ENCODE measurements at places on chromosomes 5 and 9. TPM values are rescaled to one million over a fixed set of nuclear protein-coding genes. Genes with fewer than 3 reads are reported as not detected.

- peak; percentile 36 for DNase-seq
These were observed 938 bp downstream of the NINJ1 start for GRCh38 chr9:93132946-93133680.

- DNase-seq, result no peak
These were observed 59.3 kb downstream of the RALGPS1 start for GRCh38 chr9:126973651-126974529.

- peak; percentile 35 for DNase-seq
These were observed 289.4 kb upstream of the DAB2 start for GRCh38 chr5:39714036-39714698.

GRCh38 chr5:134206627-134207160, 19.2 kb downstream of the PPP2CA start:
- DNase-seq, result no peak

DNA sequence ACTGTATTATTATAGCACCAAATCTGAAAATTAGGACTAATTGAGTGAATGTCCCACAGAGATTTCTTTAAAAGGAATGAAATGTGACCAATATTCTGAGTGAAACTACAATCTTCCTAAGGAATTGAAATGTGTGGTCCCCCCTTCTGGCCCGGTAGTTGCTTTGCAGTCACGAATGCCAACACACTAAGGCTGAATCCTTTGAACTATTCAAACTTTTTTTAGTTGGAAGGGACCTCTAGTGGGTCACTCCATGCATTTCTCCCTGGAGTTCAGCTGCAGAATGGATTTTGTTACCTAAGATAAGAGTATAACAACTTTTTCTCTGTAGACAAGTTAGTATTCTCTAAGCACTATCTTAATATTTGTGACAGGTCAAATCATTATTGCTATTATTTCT, 2.8 kb downstream of the CDH6 start:
- no peak for DNase-seq

GRCh38 chr9:129633848-129634247, 7.9 kb downstream of the NTMT1 start:
- no peak for DNase-seq

DNA sequence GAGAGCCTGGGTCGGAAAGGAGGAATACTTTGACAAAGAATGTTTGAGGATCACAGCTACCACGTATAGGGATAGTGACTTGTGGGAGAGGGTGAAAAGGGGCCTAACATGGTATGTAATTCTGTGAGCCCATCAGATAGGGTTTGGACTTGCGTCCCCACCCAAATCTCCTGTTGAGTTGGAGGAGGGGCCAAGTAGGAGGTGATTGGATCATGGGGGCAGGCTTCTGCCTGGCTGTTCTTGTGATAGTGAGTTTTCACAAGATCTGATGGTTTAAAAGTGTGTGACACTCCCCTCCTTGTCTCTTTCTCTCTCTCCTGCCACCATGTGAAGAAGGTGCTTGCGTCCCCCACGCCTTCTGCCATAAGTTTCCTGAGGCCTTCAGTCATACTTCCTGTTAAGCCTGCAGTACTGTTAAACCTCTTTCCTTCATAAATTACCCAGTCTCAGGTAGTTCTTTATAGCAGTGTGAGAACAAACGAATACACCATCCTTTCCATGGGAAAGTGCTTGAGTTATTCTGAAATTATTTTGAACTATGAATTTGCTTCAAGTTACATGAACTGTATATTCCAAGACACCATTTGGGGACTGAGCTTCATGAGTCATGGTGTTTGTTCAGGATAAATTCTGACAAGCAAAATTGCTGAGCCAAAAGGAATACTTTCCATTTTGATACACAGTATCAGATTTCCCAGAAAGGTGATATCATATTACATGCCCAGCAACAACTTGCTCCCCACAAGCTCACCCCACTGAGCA, 68.8 kb upstream of the SSBP2 start:
- no peak for DNase-seq

GRCh38 chr5:81763294-81763928, 12.5 kb upstream of the SSBP2 start:
- DNase-seq, result no peak

GRCh38 chr5:119453040-119453373, 710 bp downstream of the HSD17B4 start:
- DNase-seq, result peak; percentile 56

DNA sequence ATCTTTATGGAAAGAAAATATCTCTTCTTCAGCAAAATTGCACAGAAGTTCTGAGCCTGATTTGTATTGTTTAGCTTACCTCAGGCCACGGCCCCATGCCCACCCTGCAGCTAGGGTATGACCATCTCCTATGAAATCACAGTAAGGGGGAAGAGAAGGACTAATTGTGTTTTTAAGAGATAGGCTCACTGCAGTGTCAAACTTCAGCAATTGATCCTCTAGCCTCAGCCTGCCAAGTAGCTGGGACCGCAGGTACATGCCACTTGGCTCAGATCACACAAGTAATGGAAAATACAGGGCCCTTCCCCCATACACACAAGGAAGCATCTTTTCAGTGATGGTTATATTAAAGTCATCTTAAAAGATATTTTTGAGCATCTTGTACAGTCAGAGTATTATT, 60.0 kb downstream of the DMAC1 start:
- DNase-seq, result no peak

DNA sequence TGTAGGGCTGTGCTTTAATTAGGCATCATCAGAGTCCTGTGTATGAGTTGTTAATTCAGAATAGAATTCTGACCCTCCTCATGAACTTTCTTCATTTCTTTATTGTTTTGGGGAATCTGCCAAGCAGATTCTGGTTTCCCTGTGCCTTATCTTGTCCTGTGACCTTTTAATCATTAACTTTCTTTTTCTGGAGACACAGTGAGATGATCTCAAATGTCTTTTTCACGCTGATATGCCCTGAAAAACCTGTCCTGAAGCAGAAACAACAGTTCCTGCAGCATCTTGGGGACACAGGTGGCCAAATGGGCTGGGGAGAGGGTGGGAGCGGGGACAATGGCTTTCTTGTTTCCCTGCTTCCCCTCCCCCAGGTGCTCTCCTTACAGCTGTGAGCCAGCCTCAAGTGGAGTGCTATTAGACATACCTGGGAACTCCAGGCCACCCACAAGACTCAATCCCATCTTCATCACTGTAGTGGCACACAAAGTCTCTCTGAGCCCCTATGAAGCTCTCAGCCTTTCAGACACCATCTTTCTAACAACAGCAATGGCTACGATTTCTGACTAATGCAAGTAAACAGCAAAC, 213.8 kb downstream of the ATP10B start:
- DNase-seq, result no peak

DNA sequence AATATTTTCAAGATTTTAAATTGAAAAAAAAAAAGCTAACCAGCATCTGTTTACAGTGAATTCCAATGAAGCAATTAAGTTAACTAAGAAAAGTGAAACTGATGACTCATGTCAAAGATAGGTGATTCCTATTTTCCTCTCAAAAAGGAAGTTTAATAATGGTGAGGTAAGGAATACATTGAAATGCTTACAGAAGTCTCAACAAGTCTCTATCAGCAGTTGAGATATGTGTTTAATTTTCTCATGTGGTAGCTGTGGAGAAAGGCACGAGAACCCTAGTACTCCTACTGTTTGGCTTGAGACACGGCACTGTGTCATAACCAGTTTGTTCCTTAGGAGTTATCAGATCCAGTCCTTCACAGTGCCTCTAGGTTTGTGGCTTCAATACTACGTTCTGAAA, 114.5 kb downstream of the SLC25A46 start:
- no peak for DNase-seq

Gene GFI1B
- not detected for total RNA-seq

Gene FABP6
- 5.0 TPM for total RNA-seq

Gene IL4
- total RNA-seq, result not detected

Gene ANXA2R
- total RNA-seq, result 0.49 TPM

Gene ASTN2
- total RNA-seq, result 25.2 TPM

Gene NR2F1-AS1
- total RNA-seq, result 20.8 TPM

Gene PNPLA7
- not detected for total RNA-seq

Gene OBP2B
- total RNA-seq, result not detected

Gene GLDC
- total RNA-seq, result 26.3 TPM

Gene IL31RA
- total RNA-seq, result not detected
